ENCODE measurements at places on chromosomes 13 and 19. TPM values are rescaled to one million over a fixed set of nuclear protein-coding genes. Genes with fewer than 3 reads are reported as not detected.

Gene SRRM5
- total RNA-seq = 1.4 TPM

Gene SLC10A2
- total RNA-seq = not detected

GRCh38 chr19:21617740-21618339, 112.4 kb downstream of the ZNF429 start:
- no peak overlapping the region for H3K4me3 ChIP-seq
- no peak overlapping the region for H3K27ac ChIP-seq
- H3K36me3 ChIP-seq = no peaks in the 10 kb centered on the region
- no peak for DNase-seq
- H3K27me3 ChIP-seq = no peaks in the 10 kb centered on the region
- H3K4me1 ChIP-seq = no peaks in the 10 kb centered on the region

DNA sequence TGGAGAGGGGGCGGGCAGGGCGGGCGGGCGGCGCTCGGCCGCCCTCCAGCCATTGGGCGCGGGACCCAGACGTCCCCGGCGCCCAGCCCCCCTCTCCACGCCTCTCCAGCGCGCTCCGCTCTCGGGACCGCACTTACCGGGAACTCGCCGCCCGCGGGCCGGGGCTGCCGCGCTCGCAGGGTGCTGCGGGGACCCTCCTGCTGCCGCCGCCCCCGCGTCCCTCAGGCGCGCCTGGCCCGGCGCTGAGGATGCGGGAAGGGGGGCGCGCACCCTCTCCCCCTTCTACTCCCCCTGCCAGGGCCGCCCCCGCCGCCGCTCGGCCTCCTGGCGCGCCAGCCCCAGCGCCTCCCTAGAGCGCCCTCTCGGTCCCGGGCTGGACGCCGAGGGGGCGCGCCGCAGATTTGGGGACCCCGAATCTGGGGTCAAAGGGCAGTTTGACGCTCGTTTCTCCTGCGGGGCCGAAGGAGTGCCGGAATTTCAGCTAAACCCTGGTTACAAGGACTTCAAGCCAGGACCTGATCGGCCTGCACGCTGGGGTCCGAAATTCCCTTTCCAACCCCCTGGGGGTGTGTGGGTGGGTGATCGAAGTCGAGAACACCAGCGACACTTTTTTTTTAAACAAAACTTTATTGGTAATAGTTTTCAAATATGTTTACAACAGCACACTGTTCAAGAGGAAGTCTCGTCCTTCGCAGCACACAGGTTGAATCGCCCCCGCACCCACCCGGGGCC, 696 bp upstream of the SAMD1 start:
- DNase-seq = peak; percentile 88
- H3K27ac ChIP-seq = peak overlapping the region; percentile 99
- H3K4me1 ChIP-seq = peaks cover 18% of the 10 kb centered on the region
- H3K27me3 ChIP-seq = no peaks in the 10 kb centered on the region
- peaks cover 11% of the 10 kb centered on the region for H3K36me3 ChIP-seq
- H3K4me3 ChIP-seq = peak overlapping the region; percentile 100

- no peak for DNase-seq
- no peaks in the 10 kb centered on the region for H3K4me1 ChIP-seq
- no peak overlapping the region for H3K27ac ChIP-seq
- no peaks in the 10 kb centered on the region for H3K36me3 ChIP-seq
Observed at GRCh38 chr13:39540929-39541605, 61.9 kb downstream of the LHFPL6 start.

DNA sequence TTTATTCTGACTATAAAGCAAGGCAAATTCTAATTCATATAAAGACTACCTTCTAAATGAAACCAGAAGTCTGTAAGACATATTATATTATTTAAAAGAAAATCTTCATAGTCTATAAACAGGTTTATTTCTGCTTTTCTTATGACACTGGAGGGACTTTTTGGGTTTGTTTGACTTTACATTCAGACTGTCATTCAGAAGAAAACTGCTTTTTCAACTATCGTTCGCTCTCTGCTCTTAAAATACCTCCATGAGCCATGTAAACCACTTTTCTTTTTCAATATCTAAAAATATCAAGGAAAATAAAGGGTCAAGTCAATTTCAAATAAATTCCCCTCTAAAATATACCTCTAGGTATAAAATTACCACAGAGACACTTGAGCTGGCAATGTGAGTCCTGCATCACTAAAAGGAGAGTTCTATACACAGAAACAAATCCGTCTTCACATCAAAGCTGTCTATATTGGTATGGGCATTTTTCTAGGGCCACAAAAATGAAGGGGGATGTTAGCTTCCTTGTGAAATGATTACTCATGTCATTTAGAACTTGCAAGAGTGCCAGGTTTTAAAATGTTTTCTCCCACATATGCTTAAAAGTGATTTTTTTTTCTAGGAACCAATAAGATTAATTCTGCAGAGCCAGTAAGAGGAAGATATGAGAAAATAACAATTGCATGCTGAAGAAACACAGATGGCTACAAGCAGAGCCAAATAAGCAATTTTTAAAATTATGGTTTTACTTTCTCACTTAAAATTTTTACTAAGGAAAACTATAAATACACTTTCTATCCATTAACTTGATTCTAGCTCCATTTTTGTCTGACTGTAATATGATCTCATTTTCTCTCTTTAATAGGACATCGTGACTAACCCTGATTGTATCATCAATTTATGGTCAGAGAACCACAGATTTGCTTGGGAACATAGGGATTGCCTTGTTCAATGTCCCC, 181.8 kb downstream of the TBC1D4 start:
- H3K27me3 ChIP-seq = no peaks in the 10 kb centered on the region
- no peak overlapping the region for H3K4me3 ChIP-seq
- peaks cover 27% of the 10 kb centered on the region for H3K4me1 ChIP-seq

- H3K36me3 ChIP-seq = peaks cover 47% of the 10 kb centered on the region
- peaks cover 25% of the 10 kb centered on the region for H3K4me1 ChIP-seq
- DNase-seq = no peak
- H3K27me3 ChIP-seq = peaks cover 13% of the 10 kb centered on the region
- H3K27ac ChIP-seq = peak overlapping the region; percentile 99
- H3K4me3 ChIP-seq = peak overlapping the region; percentile 100
Observed at GRCh38 chr19:34678085-34678412, 571 bp downstream of the ZNF302 start.

- H3K27me3 ChIP-seq = peaks cover 6% of the 10 kb centered on the region
- no peak for DNase-seq
- no peak overlapping the region for H3K27ac ChIP-seq
- H3K36me3 ChIP-seq = no peaks in the 10 kb centered on the region
- no peaks in the 10 kb centered on the region for H3K4me1 ChIP-seq
Observed at GRCh38 chr13:51243832-51244231, 21.6 kb downstream of the FAM124A start.

GRCh38 chr13:23386533-23386932, 47.0 kb downstream of the SACS start:
- no peak for DNase-seq
- no peaks in the 10 kb centered on the region for H3K4me1 ChIP-seq
- H3K4me3 ChIP-seq = no peak overlapping the region
- no peaks in the 10 kb centered on the region for H3K36me3 ChIP-seq
- H3K27ac ChIP-seq = no peak overlapping the region
- H3K27me3 ChIP-seq = peaks cover 8% of the 10 kb centered on the region

GRCh38 chr19:54160854-54161253, 1.3 kb upstream of the LENG1 start:
- no peaks in the 10 kb centered on the region for H3K27me3 ChIP-seq
- H3K4me3 ChIP-seq = peak overlapping the region; percentile 100
- H3K27ac ChIP-seq = peak overlapping the region; percentile 99
- H3K4me1 ChIP-seq = peaks cover 70% of the 10 kb centered on the region
- peaks cover 2% of the 10 kb centered on the region for H3K36me3 ChIP-seq

DNA sequence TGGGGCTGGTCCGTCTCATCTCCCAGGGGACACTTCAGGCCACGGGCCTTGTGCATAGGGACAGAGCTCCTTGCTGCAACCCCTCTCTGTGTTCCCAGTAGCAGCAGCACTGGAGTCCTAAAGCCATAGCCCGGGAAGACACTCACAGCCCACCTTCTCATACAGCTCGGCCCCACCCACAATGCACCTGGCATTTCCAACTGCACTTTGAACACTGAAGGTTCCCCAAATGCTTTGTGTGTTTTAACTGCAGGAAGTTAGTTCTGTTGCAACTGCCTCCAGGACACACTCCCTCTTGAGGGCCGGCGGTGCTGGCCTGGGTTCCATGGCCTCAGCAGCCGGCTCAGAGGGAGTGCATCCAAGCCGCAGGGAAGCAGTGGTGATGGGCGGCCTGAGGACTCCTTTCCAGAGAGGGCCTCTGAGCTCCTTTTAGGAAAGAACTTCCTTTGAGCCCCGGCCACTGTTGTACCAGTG, 22.7 kb upstream of the TMEM255B start:
- no peak overlapping the region for H3K4me3 ChIP-seq
- peaks cover 9% of the 10 kb centered on the region for H3K4me1 ChIP-seq
- no peaks in the 10 kb centered on the region for H3K36me3 ChIP-seq
- H3K27ac ChIP-seq = no peak overlapping the region
- H3K27me3 ChIP-seq = peaks cover 10% of the 10 kb centered on the region

DNA sequence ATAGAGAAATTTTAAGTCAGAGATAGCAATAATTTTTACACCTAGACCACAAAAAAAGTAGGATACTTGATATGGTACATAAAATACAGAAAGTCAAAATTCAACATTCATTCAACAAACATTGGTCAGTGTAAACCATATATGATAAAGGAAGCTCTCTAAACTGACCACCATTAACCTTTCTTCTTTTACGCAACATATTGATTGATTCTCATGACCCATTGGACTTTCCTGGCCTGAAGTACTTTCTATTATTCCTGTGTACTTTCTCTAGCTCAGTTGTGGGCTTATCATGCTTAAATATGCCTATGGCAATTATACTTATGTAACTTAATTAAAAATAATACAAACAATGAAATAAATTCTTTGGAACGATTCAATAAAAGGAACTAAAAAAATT, 10.7 kb downstream of the PIBF1 start:
- H3K27me3 ChIP-seq = no peaks in the 10 kb centered on the region
- H3K4me3 ChIP-seq = no peak overlapping the region
- H3K4me1 ChIP-seq = peaks cover 37% of the 10 kb centered on the region
- peaks cover 10% of the 10 kb centered on the region for H3K36me3 ChIP-seq

Data from naive thymus-derived CD8-positive, alpha-beta T cell (primary cell).